ENCODE measurements at places on chromosomes 13 and 19. TPM values are rescaled to one million over a fixed set of nuclear protein-coding genes. Genes with fewer than 3 reads are reported as not detected.

The MAB21L1 gene
- total RNA-seq, result not detected

DNA sequence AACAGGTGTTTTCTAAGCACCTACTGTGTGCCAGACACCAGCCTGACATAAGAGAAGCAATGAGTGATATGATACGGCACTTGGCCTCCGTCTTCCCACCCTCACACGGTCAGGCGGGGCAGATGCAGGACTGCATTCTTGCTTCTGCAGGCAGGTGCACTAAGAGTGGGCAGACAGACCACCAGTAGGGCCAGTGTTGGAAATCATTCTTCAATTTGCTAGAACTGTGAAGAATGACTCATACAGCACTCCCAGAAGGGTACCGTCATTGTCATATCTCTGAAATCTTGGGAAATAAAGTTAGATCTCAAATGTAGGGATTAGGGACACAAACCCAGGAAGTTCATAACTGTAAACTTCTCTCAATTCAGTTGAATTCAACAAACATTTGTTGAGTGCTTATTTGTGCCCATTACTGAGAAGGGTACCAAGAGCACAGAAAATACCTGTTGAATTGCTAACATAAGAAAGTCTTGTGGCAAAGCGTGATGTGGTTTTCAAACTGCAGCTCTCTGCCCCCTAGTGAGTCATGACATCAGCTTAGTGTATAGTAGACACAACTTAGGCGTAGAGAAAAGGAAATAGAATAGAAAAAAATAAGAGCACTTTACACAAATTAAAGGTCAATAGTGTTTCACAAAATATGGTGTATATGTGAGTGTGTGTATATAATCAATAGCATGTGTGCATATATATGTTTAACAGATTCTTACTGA is 76.1 kb downstream of the TEX26 start:
- peaks cover 2% of the 10 kb centered on the region for H3K4me1 ChIP-seq
- no peak overlapping the region for H3K4me3 ChIP-seq
- H3K27ac ChIP-seq, result no peak overlapping the region
- no peaks in the 10 kb centered on the region for H3K36me3 ChIP-seq

The RNF113B gene
- total RNA-seq, result not detected

DNA sequence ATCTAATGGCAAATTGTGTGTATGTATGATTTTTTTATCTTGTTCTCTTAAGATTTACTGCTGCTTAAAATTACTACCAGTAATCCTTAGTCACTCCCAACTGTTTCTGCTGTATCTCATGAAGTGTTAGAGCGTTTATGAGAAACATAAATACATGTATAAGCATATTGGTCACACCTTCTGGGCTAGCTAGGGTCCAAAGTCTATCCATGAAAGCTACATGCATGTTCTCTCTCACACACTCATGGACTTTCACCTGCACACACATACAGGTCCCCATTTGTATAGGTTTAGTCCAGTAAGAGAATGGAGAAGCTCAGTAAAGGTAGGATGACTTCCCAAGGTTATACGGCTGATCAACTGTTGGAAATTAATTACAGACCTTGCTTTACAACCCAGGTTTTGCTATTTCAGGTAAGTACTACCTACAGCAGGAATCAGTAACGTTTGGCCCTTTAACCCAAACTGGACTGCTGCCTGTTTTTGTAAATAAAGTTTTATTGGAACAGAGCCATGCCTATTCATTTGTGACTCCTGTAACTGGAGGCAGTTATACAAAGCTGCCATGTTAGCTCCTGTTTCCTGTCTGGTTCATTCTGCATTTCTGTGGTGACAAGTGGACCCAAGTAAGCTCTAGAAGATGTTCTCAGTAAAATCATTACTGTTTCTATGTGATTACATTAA is 15.3 kb downstream of the METTL21C start:
- peaks cover 27% of the 10 kb centered on the region for H3K36me3 ChIP-seq
- DNase-seq, result no peak
- H3K27me3 ChIP-seq, result no peaks in the 10 kb centered on the region
- H3K27ac ChIP-seq, result no peak overlapping the region
- no peaks in the 10 kb centered on the region for H3K4me1 ChIP-seq

GRCh38 chr19:12983542-12984142 is 11.6 kb upstream of the NFIX start:
- H3K4me1 ChIP-seq, result peaks cover 3% of the 10 kb centered on the region
- H3K27ac ChIP-seq, result no peak overlapping the region
- H3K4me3 ChIP-seq, result no peak overlapping the region
- peak; percentile 84 for DNase-seq

The ATP4A gene
- total RNA-seq, result not detected

DNA sequence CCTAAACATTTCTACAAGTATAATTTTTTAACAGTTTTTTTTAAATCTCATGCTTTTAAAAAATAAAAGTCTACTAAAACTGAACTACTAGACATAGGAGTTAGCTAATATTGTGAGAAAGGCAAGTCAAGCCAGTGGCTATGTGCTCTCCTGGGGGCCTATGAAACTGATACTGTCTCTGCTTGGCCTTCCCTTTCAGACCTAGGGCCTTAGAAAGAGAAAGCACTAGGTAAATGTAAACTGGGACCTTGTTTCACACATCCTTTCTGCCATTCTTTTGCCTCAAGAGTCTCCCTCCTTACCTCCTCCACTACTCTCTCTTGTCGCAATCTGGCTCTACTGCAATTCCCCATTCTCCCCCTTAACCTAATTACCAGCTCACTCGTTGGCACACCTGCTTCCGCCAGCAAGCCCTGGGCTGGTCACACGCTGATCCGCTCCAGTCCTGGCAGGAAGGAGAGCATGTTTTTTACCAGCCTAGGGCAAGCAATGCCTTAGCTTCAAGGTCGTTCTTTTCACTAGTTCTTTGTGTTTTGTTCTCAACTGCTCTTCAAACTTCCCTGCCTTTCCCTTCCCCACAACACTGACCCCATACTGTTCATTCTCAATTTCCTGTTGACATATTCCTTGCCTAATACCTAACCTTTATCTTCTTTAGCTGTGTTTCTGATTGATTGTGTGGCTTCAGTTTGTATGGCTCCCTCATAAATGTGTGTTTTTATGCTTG is 23.1 kb downstream of the TBC1D4 start:
- H3K36me3 ChIP-seq, result no peaks in the 10 kb centered on the region
- H3K27me3 ChIP-seq, result no peaks in the 10 kb centered on the region
- H3K4me1 ChIP-seq, result peaks cover 9% of the 10 kb centered on the region
- DNase-seq, result peak; percentile 29
- peak overlapping the region; percentile 91 for H3K27ac ChIP-seq
- no peak overlapping the region for H3K4me3 ChIP-seq

GRCh38 chr13:33244210-33244906 is 41.2 kb downstream of the STARD13 start:
- DNase-seq, result no peak
- peaks cover 11% of the 10 kb centered on the region for H3K4me1 ChIP-seq
- peaks cover 2% of the 10 kb centered on the region for H3K36me3 ChIP-seq
- no peak overlapping the region for H3K4me3 ChIP-seq
- no peak overlapping the region for H3K27ac ChIP-seq
- H3K27me3 ChIP-seq, result no peaks in the 10 kb centered on the region

GRCh38 chr13:100789481-100789880 is 114.9 kb upstream of the TMTC4 start:
- H3K4me3 ChIP-seq, result no peak overlapping the region
- no peaks in the 10 kb centered on the region for H3K36me3 ChIP-seq
- no peak overlapping the region for H3K27ac ChIP-seq
- peak; percentile 49 for DNase-seq

The IL11 gene
- not detected for total RNA-seq

GRCh38 chr13:96946709-96947311 is 47.5 kb downstream of the OXGR1 start:
- no peak for DNase-seq
- no peaks in the 10 kb centered on the region for H3K36me3 ChIP-seq
- no peak overlapping the region for H3K4me3 ChIP-seq
- H3K27ac ChIP-seq, result no peak overlapping the region

DNA sequence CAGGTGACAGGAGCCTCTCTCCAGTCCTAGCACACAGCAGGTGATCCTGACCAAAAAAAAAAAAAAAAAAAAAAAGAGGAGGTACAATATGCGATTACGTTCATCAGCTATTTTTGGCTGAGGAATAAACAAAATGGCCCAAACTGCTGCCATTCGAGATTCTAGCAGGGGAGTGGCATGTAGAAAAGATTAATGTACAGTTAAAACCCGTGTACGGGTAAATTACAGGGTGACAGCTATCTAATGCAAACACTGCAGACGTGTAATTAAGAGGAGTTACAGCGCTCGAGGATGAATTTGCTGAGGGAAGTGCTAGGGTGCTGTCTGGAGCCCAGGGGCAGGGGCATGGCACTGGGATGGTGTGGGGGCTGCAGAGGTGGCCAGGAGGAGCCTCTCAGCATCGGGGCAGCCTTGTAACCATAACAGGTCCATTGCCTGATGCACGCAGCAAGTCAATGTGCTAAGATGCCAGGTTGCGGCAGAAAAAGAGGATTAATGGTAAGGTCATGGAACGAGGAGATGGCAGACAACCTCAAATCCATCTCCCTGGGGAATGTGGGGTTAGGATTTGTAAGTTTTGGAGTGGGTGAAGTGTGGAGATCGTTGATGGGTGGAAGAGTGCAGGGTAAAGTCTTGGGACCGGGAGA is 17.4 kb downstream of the CHST8 start:
- H3K4me1 ChIP-seq, result no peaks in the 10 kb centered on the region
- H3K4me3 ChIP-seq, result no peak overlapping the region
- peaks cover 4% of the 10 kb centered on the region for H3K27me3 ChIP-seq
- no peaks in the 10 kb centered on the region for H3K36me3 ChIP-seq
- no peak for DNase-seq

The ZNF570 gene
- 8.8 TPM for total RNA-seq

DNA sequence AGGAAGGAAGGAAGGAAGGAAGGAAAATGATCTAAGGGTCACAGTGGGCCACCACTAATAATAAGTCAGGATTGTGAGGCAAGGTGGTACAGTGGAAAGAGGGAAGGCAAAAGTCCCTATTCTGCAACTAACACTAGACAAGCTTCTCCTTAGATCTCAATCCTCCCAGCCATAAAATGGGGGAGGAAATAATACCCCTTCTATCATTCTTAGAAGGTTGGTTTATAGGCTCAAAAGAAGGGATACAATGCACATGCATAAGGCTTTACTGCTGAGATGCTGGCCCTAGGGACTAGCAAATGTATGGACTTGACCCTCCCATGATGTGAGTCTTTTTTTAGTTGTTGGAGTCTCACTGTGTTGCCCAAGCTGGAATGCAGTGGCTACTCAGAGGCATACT is 167.7 kb upstream of the ZNF507 start:
- no peaks in the 10 kb centered on the region for H3K4me1 ChIP-seq
- no peak for DNase-seq
- no peaks in the 10 kb centered on the region for H3K36me3 ChIP-seq
- H3K27me3 ChIP-seq, result no peaks in the 10 kb centered on the region
- H3K27ac ChIP-seq, result no peak overlapping the region

DNA sequence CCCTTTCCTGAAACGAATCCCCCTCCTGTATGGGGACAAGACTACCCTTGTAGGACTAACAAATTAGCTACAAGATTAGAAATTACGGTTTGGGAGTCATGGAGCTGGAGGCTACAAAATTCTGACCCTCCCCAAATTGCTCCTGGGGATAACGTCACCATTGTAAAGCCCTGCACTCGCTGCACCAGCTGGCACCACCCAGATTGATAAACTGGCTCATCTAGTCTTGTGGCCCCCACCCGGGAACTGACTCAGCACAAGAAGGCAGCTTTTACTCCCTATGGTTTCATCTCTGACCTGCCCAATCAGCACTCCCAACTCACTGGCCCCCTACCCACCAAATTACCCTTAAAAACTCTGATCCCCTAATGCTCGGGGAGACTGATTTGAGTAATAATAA is 150.6 kb upstream of the TSC22D1 start:
- no peaks in the 10 kb centered on the region for H3K27me3 ChIP-seq
- DNase-seq, result no peak
- H3K36me3 ChIP-seq, result no peaks in the 10 kb centered on the region
- no peak overlapping the region for H3K27ac ChIP-seq

The N4BP2L1 gene
- 12.4 TPM for total RNA-seq

The CLDN10 gene
- 4.7 TPM for total RNA-seq

The RYR1 gene
- total RNA-seq, result 2.9 TPM

DNA sequence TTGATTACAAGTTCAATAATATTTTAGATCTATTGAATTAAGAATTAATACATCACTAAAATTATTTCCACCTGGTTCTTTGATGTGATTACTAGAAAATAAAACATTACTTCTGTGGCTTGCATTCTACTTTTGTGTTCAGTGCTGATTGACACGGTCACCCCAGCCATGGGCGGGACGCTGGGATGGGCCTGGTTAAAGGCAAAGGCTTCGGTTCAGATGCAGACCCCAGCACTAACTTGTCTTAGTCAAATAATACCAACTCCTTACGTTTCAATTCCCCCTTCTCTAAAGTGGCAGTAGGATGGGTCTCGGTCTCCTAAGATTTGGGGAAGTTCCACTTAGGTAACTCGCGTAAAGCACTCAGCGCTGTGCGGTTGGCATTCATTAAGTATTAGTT is 144.9 kb downstream of the URI1 start:
- no peaks in the 10 kb centered on the region for H3K36me3 ChIP-seq
- H3K27me3 ChIP-seq, result no peaks in the 10 kb centered on the region
- H3K27ac ChIP-seq, result no peak overlapping the region
- DNase-seq, result no peak

GRCh38 chr13:64884976-64885375 is 2345.2 kb downstream of the PCDH9 start:
- no peaks in the 10 kb centered on the region for H3K4me1 ChIP-seq
- DNase-seq, result no peak
- no peaks in the 10 kb centered on the region for H3K36me3 ChIP-seq
- H3K27ac ChIP-seq, result no peak overlapping the region
- no peaks in the 10 kb centered on the region for H3K27me3 ChIP-seq

- DNase-seq, result no peak
- no peak overlapping the region for H3K27ac ChIP-seq
- no peaks in the 10 kb centered on the region for H3K4me1 ChIP-seq
- peaks cover 16% of the 10 kb centered on the region for H3K27me3 ChIP-seq
Observed at GRCh38 chr19:47417107-47417745, 2.1 kb downstream of the MEIS3 start.

DNA sequence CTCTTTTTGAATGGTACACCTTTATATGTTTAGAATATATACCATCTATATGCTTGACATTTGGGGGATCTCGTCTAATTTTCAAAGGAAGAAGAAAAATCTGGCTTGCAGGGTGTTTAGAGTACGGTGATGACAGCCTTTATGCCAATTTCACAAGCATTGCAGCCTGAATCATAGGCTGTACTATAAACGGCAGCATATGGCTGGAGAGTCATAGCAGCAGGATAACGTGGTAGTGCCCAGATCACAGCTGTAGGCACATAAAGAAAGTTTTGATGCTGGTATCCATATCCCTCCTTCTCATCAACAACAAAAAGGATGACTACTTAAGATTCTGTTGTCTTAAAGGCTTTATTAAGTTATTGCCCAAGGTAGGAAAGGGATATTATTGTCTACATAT is 253.0 kb downstream of the PCDH9 start:
- H3K27me3 ChIP-seq, result no peaks in the 10 kb centered on the region
- no peaks in the 10 kb centered on the region for H3K4me1 ChIP-seq
- no peak overlapping the region for H3K27ac ChIP-seq
- H3K4me3 ChIP-seq, result no peak overlapping the region

DNA sequence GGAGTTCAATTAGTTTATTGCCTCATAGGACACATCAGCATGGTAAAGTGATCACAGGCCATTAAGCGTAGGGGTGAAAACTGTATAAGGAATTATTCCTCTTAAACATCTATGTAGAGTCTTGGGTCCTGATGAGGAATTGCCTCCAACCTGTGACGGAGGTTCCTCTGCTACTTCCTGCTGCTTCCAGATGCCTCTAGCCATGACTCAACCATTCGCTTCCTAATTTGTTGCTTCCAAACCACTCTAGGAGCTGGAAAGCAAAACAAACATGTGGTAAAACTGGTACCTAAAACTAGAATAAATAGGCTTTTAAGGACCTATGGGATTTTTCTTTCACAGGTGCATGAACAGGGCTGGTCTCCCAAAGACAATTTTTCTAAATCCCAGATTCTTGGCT is 253.8 kb downstream of the KLF12 start:
- DNase-seq, result no peak
- H3K4me3 ChIP-seq, result no peak overlapping the region
- H3K27ac ChIP-seq, result no peak overlapping the region
- no peaks in the 10 kb centered on the region for H3K36me3 ChIP-seq

All from lung (tissue), 17 donors.